Muscle of arm (tissue), 14 donors: ENCODE measurements at places on chromosomes 6 and 20. TPM values are rescaled to one million over a fixed set of nuclear protein-coding genes. Genes with fewer than 3 reads are reported as not detected.

- no peak for DNase-seq
Observed at GRCh38 chr6:158233214-158233795, 65.2 kb downstream of the GTF2H5 start.

Gene C4B
- polyA plus RNA-seq = 13.7 TPM

DNA sequence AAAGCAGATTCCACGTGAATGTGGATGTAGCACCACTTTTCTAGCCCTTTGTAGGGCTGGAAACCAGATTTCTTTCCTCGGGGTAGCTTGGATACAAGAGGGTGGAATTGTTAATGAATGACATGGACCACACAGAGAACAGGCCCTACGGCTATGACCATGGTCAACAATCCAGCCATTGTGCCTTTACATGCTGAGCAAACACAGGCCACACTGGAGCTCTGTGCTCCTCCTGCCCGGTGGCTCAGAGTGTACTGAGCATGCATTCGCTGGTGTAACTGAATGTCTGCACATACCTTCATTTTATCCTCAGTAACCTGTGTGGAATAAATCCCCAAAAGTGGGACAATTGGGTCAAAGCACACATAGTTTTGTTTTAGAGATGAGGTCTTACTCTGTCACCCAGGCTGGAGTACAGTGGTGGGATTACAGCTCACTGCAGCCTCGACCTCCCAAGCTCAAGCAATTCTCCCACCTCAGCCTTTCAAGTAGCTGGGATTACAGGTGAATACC, 32.8 kb downstream of the LRP11 start:
- no peak for DNase-seq

- DNase-seq = no peak
Observed at GRCh38 chr20:24831232-24831631, 117.8 kb upstream of the CST7 start.

DNA sequence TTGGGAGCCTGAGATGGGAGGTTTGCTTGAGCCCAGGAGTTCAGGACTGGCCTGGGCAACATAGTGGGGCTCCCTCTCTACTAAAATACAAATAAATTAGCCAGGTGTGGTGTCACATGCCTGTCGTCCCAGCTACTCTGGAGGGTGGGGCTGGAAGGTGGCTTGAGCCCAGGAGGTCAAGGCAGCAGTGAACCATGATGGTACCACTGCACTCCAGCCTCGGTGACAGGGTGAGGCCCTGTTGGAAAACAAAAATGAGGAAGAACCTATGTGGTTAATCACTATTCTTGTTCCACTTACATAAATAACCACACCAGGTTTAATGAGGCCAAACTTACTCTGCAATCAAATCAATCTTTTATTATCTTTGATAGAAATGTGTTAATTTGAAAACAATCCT, 5.4 kb downstream of the PPDPF start:
- no peak for DNase-seq

- no peak for DNase-seq
Observed at GRCh38 chr6:169086020-169086419, 167.6 kb downstream of the THBS2 start.

- no peak for DNase-seq
Observed at GRCh38 chr6:11058406-11058805, 14.3 kb upstream of the ELOVL2 start.

DNA sequence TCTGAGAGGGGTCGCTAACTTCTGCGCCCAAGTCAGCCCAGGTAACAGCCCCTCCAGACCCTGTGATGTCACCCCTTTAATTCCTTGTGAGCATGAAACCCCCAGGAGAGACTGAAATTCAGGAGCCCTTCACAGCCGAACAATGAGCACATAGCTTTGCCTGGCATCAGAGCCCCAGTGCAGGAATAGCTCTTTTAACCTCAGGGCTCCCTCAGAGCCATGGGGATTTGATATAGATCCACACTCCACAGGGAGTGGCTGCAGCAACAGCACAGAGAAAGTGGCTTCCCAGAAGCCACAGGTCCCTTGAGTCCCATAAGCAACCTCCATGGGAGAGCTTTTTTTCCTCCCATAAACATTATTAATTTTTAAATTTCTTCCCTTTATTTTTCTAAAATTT, 150.0 kb upstream of the MARCKS start:
- no peak for DNase-seq

- DNase-seq = no peak
Observed at GRCh38 chr6:132742495-132742894, 15.2 kb downstream of the VNN2 start.

DNA sequence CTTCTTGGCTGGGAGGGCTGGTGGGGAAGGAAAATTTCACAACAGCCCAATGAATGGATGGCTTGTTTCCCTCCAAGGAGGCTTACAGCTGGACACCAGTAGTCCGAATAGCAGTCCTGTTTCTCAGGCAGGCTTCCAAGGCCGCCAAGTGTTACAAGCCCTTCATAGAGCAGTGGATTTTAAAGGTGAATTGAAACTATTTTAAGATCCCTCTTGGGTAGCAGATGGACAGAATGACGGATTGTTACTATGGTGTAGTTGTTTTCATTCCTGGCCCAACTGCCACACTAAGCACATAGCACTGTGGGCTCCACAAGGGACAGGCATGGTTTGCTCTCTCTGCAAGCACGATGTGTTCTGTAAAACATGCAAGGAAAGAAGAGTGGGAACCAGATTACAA, 203.3 kb upstream of the TAB2 start:
- DNase-seq = no peak

DNA sequence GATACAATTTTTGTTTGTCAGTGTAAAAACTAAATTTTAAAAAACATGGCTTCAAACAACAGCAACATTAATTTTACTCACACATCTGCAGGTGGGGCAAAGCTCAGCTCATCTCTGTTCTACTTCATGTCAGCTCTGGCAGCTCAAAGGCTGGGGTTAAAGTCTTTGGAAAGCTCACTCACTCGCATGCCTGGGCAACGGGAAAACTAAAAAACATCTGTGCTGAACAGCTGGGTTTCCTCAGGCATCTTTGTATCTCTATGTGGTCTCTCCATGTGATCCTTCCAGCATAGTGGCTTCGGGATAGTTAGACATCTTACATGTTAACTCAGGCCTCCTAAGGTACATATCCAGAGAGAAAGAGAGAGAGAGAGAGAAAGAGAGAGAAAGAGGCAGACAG, 499.6 kb downstream of the RFPL4B start:
- DNase-seq = peak; percentile 24

Gene OR5V1
- not detected for polyA plus RNA-seq

DNA sequence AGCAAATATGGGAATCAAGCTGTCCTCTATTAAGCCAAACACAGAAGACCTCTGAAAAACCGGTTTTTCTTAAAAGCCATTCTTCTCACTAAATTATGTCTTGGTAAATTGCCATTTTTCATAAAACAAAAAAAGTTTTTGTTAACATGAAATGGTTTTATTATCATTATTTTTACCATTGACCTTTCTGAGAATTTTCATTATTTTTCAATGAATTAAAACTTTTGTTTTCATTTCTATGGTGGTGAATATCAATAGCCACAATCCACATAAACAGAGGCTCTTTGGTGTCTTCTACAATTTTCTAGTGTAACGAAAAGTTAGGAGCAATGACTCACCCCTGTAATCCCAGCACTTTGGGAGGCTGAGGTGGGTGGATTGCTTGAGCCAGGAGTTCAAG, 2.1 kb downstream of the SF3B5 start:
- no peak for DNase-seq

DNA sequence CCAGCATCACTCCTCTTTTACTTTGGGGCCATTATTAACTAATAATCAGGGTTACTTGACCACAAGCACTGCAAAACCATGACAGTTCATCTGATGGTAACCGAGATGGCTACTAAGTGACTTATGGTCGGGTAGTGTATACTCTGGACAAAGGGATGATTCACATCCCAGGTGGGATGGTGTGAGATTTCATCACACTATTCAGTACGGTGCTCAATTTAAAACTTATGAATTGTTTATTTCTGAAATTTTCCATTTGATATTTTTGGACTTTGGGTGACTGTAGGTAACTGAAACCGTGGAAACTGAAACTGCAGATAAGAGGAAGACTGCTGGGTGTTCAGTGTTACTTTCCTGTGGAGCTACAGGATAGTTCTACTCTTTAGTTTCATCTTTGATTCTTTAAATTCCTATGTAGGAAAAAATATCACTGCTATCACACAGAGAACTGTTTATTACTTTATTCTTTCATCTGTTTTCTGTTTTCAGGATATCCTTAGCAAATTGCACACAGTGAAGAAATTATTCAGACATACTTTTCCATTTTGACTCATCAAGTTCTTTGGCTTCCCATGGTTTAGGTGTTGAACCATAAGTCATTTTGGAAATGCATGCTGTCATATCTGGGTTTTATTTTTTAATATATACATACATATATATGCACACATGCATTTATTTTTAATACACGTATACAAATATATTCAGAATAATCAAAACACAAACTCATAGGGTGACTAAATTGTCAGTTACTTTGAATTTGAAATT, 59.1 kb upstream of the C20orf144 start:
- DNase-seq = no peak

DNA sequence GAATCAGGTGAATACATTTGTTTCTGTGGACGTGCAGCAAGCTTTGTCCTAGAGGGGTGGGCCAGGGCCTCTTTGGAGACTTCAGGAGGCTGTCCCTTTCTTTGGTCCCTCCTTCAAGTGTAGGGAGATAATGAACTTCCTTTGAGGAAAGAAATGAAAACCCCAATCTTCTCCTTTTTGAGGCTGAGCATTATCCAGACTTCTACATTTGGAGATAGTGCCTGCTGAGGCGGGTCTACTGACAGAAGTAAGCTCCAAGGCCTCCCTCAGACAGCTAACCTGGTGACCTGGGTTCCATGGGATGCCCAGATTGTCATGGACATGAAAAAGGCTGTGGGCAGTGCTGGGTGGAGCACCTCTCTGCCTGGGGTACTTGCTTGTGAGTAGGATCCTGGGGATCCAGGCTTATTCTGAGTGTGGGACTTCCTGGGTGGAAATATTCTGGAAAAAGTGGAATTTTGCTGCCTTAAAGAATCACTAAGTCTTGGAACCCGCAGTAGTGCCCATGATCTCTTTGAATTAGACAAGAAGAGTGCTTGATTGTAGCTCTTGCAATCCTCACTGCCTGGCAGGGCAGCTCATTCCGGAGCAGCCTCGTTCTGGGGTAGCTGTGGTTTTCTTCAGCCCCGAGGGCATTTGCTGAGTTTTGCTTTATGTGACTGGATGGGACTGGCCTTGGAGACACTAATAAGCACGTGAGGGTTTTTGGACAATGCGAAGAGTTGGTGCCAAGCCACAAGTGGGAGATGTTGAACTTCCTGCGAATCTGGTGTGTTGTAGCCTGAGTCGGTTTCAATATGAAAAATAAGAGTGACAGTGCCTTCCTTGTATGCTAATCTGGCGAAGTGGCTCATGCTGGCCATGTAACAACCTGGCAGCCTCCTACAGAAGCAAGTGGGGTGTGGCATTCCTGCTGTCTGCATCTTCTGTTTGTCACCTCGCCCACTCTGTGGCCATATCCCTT, 28.1 kb downstream of the SNRNP48 start:
- DNase-seq = no peak

Gene HBS1L
- 45.8 TPM for polyA plus RNA-seq

- no peak for DNase-seq
Observed at GRCh38 chr6:113219783-113220182, 637.4 kb upstream of the MARCKS start.

Gene LBP
- polyA plus RNA-seq = not detected

DNA sequence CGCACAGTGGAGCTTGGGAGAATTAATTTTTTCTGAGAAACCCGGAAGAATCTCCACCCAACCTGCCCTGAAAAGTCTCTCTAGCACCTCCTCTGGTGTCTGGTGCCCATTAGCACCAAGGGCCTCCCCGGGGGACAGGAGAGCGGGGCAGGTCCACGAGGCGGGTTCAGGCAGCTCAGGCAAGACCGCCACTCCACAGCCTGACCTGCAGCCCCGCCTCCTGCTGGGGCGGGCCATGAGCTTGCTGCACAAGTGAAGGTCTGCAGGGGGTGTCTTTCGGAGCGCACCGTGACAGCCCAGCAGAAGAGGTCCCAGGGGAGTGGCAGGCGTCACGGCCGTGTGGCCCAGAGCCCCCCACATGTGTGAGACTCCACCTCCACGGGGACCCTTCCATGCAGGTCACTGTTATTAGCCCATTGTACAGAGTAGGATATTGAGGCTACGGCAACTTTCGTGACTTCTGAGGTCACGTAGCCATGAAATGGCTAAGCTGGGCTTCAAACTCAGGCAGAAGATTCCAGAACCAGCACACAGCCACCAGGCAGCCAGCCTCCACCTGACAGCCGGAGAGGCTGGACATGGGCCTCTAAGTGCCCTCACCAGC, 63.9 kb upstream of the SLCO4A1 start:
- no peak for DNase-seq

Gene GSTA2
- not detected for polyA plus RNA-seq

Gene CNR1
- polyA plus RNA-seq = 0.20 TPM
